Midbrain (tissue), 1 donor: ENCODE measurements at places on chromosomes 7 and 10.

- DNase-seq: peak; percentile 73
These were observed at the start of gene NRCAM for GRCh38 chr7:108455998-108456677. Gene NRCAM, minus strand, starts transcription at chr7:108456436. Its CDS starts 216,372 bp downstream, at chr7:108240064.

- no peak for DNase-seq
These were observed 59.4 kb upstream of the FRMD4A start for GRCh38 chr10:14389981-14390590.

DNA sequence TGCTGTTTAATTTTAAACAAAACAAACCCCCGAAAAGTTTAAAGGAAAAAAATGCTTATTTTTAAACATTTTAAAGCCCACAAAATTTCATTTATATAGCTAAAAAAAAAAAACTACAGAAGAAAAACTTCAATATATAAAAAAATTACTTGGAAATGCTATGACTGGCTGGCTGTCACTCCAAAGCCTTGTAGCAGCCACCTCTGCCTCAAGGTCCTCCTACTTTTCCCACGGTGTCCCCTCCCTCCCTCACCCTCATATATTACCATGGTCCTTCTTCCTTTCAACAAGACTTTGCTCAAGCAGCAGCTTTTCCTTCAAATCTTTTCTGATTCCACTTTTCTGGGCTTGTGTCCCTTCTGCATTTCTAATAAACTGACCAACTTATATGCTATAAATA is 122.0 kb downstream of the TPK1 start:
- DNase-seq: no peak

GRCh38 chr10:47243356-47243755 is 56.6 kb upstream of the GDF10 start:
- DNase-seq: no peak

DNA sequence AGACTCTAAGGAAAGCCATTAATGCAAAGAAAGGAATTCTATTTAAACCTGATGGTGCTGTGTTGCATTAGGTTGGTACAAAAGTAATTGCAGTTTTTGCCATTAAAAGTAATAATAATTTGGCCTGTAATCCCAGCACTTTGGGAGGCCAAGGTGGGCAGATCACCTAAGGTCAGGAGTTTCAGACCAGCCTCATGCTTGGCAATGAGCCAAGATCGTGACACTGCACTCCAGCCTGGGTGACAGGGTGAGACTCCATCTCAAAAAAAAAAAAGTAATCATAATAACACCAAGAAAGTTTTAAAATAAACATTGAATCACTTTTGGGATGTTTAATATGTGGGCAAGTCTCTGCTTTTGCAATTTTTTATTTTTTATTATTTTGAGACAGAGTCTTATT is 107.3 kb upstream of the FRMD4A start:
- DNase-seq: no peak

DNA sequence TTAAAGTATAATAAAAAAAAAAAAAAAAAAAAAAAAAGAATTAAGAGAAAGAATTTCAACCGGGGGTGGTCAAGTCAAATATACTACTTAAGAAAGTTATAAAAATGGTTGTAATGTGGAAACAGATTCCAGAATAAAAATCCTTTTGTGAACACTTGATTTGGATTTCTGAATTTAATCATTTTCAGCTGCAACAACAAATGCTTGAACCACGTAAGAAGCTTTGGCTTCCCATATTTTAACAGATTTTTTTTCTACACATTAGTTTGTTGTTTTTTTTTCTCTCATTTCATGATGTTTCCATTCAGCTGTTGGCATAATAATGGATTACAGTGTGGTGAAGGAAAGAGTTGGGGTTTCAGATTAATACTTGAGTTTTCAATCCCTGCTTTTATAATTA is 137.3 kb upstream of the AGR3 start:
- DNase-seq: no peak

DNA sequence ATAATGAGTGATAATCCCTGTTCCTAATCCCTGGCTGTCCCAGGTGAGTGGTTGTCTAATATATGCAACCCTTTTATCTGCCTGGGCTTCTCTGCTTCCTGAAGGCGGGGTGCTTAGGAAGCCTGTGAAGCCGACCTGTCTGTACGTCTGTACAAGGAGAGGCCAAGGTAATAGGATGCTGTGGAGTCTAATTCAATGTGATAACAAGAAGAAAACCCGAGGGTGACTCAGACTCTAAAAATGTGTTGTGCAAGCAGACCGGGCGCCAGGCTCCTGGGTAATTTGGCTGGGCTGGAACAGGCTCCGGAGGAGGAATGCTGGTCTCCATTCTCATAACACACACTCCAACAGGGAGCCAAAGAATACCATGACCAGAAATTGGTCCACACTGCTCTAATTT is 43.6 kb downstream of the THNSL1 start:
- no peak for DNase-seq

GRCh38 chr10:132468216-132468615 is 69.4 kb upstream of the INPP5A start:
- no peak for DNase-seq

DNA sequence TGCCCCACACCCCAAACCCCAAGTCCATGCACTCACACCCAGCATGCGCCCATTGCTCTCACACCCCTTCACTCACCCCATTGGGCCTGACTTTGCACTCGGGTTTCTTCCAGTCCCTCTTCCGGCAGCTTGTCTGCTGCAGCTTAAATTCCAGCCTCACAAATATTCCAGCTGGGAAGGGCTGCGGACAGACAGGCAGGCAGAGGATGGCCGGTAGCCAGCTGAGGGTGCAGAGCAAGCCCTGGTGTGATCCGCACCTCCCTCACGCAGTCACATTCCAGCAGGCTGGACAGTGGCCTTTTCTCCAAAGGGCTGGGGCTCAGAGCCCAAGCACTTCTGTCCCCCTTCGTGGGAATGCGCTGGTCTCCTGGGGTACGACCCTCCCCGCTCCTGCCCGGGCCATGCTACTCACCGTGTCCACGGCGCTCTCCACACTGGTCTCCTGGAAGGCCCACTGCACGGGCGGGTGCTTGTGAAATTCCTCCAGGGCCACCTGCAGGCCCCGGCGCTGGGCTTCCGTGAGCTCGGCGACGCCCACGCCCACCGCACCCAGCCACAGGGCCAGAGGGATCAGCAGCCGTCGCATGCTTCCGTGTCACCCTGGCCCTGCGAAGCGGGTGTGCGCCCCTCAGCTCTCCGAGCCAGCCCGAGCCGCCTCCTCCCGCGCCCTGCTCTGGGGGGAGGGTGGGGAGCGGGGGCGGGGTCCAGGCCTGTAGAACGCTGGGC is 1.2 kb downstream of the RARRES2 start:
- DNase-seq: no peak

DNA sequence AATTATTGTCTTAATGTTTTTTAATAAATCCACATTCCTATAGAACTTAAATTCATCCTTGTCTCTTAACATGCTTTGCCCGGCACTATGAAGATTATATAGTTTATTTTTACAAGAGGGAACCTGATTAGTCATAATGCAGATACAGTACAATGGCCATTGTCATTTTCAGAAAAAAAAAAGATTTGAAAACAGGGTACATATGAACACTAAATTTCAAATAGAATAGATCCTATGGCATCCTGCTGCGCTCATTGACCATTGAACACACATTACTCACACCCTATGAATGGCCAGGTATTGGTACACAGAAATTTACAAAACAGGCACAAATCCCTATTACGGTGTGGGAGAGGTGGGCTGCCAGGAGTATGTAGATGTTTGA is 2.0 kb upstream of the KLF6 start:
- DNase-seq: no peak

DNA sequence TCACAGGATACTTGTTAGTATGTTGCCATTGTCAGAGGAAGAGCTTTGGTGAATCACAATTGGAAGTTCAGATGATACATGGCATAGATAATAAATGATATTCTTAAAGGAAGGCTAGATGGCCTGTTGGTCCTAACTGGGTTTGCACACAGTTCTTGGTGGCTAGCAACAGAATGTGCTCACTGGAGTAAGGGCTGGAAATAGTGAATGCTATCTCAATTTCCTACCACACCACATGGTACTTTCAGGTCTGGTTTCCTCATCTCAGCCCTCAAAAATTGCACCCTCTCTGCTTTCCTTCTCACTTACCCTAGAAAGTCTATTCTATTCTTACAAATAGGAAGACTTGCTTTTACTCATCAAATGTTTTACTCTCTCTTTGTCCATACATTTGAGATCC is 622.5 kb downstream of the ANKRD7 start:
- no peak for DNase-seq

- no peak for DNase-seq
These were observed 41.2 kb upstream of the PLPP4 start for GRCh38 chr10:120415709-120416330.

- DNase-seq: no peak
These were observed 44.9 kb downstream of the ANXA8 start for GRCh38 chr10:47438857-47439474.

- DNase-seq: no peak
These were observed 35.9 kb upstream of the FZD1 start for GRCh38 chr7:91228327-91228726.

GRCh38 chr7:103632972-103633371 is 187.0 kb upstream of the SLC26A5 start:
- DNase-seq: no peak

GRCh38 chr10:32961895-32962369 is 3.9 kb upstream of the ITGB1 start:
- DNase-seq: peak; percentile 12

- DNase-seq: no peak
These were observed 48.9 kb upstream of the GJD4 start for GRCh38 chr10:35555962-35556930.

DNA sequence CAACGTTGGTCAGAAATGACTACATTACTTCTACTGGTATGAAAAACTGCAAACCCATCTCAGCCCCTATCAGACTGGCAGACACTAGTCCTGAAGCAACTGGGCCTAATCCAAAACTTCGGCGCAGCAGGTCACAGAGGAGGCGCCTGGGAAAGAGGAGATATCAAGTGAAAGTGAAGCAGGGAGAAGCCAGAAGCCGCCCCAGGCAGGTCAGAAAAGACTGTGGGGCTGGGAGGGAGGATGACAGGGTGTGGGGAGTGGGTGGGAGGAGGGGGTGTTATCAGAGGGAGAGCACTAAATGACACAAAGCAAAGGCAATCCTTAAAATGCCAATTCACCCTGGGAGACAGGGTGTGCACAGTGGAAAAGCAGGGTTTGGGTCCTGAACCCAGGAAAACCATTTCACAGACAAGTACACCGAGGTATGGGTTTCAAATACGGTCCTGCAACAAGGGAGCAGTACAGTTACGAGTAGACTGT is 731 bp downstream of the CHCHD3 start:
- no peak for DNase-seq

DNA sequence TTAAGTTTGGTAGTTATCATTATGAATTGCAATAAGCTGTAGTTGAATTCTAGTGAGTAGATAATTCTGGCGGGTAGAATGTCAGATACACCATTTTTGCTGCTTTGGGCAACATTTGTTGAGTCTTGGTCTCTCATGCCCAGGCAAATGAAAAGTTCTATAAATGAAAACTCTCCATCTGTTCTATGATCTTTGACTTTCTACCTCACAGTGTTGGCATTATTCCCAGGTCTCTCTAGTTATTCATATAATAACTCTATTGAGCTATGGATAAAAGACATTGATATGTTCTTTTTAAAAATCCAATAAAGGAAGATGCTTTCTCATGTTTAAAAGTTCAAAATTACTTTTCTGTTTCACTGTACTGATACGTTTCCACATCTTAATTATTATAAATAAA is 415.3 kb upstream of the SEMA3D start:
- no peak for DNase-seq
